ENCODE measurements at places on chromosomes 1 and 21. TPM values are rescaled to one million over a fixed set of nuclear protein-coding genes. Genes with fewer than 3 reads are reported as not detected.

The RIPPLY3 gene
- polyA plus RNA-seq = 0.03 TPM

- DNase-seq = peak; percentile 80
Observed at GRCh38 chr1:54273092-54273794, 73.3 kb downstream of the MRPL37 start.

The IFNLR1 gene
- polyA plus RNA-seq = 0.29 TPM

- no peak for DNase-seq
Observed at GRCh38 chr1:149949911-149950310, 13.2 kb upstream of the MTMR11 start.

The CTSS gene
- 2.3 TPM for polyA plus RNA-seq

GRCh38 chr1:78045926-78046778 lies at the start of gene GIPC2:
Gene GIPC2 (plus strand): TSS chr1:78045966. CDS start chr1:78046095, 129 bp downstream.
- DNase-seq = peak; percentile 69

The ETV3L gene
- polyA plus RNA-seq = not detected

GRCh38 chr1:221234791-221235190 lies 355.5 kb downstream of the HLX start:
- no peak for DNase-seq

DNA sequence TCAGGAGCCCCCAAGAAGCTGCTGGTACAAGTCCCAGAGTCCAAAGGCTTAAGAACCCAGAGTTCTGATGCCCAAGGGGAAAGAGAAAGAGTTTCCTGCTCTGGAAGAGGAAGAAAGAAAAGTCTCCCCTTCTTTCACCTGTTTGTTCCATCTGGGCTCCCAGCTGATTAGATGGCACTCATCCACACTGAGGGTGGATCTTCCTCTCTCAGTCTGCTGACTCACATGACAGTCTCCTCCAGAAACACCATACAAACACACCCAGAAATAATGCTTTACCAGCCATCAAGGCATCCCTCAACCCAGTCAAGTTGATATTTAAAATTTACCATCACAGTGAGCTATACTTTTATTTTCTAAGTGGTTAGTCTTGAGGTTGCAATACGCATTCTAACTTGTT lies 257.9 kb downstream of the PAPPA2 start:
- DNase-seq = no peak

The ASCL5 gene
- polyA plus RNA-seq = not detected

DNA sequence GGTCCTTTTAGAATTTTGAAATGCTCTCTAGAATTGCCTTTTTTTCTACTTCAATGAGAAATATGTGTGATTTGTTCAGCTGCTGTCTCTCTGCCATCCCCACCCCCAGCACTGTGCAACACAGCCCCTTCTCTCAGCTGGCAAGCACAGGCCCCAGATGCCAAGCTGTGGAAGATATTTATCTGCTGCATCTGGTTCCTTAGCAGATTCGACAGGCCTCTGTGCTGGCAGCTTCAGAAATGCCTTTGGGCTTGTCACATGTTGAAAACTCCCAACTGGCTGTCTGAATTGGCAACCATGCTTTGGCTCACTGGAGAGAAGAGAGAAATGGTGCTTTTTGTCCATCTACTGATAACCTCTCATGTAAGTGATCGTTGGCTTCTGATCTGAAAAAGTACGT lies 206.7 kb upstream of the C1orf87 start:
- peak; percentile 83 for DNase-seq

The PFDN2 gene
- polyA plus RNA-seq = 340 TPM

DNA sequence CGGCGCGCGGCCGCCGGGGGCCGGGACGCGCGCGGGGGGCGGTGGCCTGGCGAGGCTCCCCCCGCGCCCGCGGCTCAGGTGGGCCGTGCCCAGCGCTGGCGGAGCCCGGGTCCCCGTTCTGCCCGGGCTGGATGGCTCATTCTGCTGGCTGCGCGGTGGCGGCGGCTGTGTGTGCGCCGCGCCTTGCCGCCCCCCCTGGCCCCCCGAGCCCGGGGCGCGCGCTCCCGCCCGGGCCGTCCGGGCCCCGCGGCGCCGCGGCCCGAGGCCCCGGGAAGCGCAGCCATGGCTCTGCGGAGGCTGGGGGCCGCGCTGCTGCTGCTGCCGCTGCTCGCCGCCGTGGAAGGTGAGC lies at the start of gene EPHB2:
Gene EPHB2, plus strand, starts transcription at position 139 of the 349 bp plus-strand sequence. Its CDS starts 144 bp downstream, at position 283.
- peak; percentile 96 for DNase-seq

The SNX7 gene
- polyA plus RNA-seq = 51.3 TPM

GRCh38 chr1:189987509-189987908 lies 490.2 kb downstream of the BRINP3 start:
- no peak for DNase-seq

The TRIM46 gene
- polyA plus RNA-seq = 12.3 TPM

- DNase-seq = no peak
Observed at GRCh38 chr1:199221371-199222150, 582.7 kb downstream of the PTPRC start.

The MRPL24 gene
- 171 TPM for polyA plus RNA-seq

DNA sequence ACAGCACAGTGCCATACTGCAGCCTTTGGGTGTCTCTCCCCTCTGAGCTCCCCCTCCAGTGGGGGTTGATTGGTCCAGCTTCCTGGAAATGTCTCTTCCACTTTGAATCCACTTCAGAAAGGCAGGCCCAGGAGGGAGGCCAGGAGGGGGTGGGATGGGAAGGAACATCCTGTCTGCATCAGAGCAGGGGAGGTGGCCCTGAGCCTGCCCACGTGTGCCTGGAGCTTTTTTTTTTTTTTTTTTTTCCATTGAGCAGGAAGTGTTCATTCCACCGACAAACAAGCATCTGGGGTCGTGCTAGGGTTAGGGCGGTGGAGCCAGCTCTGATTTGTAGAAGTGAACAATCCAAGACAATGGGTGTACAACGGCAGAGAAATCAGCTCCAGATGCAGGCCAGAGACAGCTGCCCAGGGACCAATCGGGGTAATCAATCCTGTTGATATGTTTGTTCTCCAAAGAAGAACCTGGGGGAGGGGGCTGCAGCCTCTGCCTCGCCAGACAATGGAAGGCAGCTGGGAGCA lies 93.3 kb downstream of the SSBP3 start:
- peak; percentile 73 for DNase-seq

GRCh38 chr1:24393892-24394291 lies 19.7 kb downstream of the STPG1 start:
- no peak for DNase-seq

The LRRIQ3 gene
- 0.70 TPM for polyA plus RNA-seq

GRCh38 chr1:44640200-44640853 lies 34.0 kb downstream of the TMEM53 start:
- no peak for DNase-seq

GRCh38 chr1:117598489-117598888 lies 7.4 kb upstream of the TENT5C start:
- no peak for DNase-seq

- DNase-seq = no peak
Observed at GRCh38 chr1:5739561-5740078, 252.6 kb downstream of the NPHP4 start.

GRCh38 chr1:171600862-171601261 lies 21.2 kb upstream of the MYOCOS start:
- DNase-seq = no peak

DNA sequence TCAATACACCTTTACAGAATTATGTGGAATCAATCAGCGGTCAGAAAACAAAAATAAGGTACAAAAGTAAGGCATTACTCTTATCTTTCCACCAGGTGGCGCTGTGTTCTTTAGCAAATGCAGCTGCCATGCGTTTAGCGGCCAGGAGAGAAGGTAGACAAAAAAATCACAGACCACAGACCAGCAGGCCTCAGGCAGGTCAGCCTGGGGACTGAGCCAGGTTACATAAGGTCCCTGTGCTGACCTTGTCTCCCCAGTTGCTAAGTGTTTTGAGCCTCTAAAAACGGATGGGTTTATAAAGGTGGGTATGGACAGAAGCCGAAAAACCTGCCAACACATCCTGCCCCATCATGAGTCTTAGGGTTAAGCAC lies 2.8 kb downstream of the RGS16 start:
- DNase-seq = peak; percentile 81

GRCh38 chr1:114328361-114328904 lies 174.8 kb upstream of the SYT6 start:
- DNase-seq = no peak

GRCh38 chr1:171335964-171336363 lies 22.0 kb downstream of the FMO4 start:
- no peak for DNase-seq

The IGSF3 gene
- 3.6 TPM for polyA plus RNA-seq

The GPR3 gene
- polyA plus RNA-seq = 6.0 TPM

- no peak for DNase-seq
Observed at GRCh38 chr1:209877087-209877764, 49.5 kb downstream of the UTP25 start.

The MAEL gene
- not detected for polyA plus RNA-seq

The LCE2B gene
- polyA plus RNA-seq = not detected

- DNase-seq = no peak
Observed at GRCh38 chr1:230086151-230086550, 19.1 kb downstream of the GALNT2 start.

- DNase-seq = no peak
Observed at GRCh38 chr1:42748021-42748420, 8.0 kb upstream of the CLDN19 start.

The TSSK3 gene
- 0.28 TPM for polyA plus RNA-seq

GRCh38 chr21:39952265-39952664 lies 85.0 kb downstream of the PCP4 start:
- DNase-seq = no peak

DNA sequence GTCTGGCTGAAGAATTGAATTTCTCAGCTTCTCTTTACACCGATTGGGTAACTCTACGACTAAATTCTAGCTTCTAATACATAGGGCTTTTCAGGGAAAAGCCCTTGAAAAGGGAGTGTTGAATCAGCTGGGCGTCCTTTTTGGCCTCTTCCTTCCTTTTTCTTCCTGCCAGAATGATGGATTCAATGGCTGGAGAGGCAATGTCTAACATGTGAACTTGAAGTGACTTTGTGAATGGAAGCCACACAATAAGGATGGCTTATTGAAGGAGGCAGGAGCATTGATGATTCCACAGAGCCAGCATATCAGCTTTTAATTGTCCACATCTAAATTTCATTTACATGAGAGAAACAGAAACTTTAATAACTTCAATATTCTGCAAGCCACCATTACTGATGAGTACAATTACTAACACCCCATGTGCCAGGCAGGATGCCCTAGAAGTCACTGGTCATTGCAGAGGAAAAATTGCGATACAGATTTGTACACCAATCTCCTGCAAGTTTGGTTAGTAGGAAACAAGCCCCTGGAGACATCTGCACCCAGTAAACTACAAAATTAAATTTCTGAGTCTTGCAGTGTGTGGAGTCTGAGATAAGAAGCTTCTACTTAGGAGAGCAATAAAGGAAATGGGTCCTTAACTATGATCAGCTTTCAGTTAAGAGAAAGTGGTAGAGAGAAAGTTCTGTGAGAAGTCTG lies 56.1 kb downstream of the STYXL2 start:
- DNase-seq = no peak

- DNase-seq = no peak
Observed at GRCh38 chr1:41487126-41488039, 2.9 kb upstream of the EDN2 start.

The KCNT2 gene
- polyA plus RNA-seq = 0.56 TPM

The HMCN1 gene
- polyA plus RNA-seq = 59.5 TPM

- no peak for DNase-seq
Observed at GRCh38 chr1:212286556-212287131, 1.4 kb downstream of the PPP2R5A start.

The SPRR4 gene
- not detected for polyA plus RNA-seq

- DNase-seq = peak; percentile 68
Observed at GRCh38 chr1:33094971-33095604, 14.1 kb downstream of the AZIN2 start.

The HSF2BP gene
- polyA plus RNA-seq = 1.1 TPM

The CHRM3 gene
- 0.16 TPM for polyA plus RNA-seq

DNA sequence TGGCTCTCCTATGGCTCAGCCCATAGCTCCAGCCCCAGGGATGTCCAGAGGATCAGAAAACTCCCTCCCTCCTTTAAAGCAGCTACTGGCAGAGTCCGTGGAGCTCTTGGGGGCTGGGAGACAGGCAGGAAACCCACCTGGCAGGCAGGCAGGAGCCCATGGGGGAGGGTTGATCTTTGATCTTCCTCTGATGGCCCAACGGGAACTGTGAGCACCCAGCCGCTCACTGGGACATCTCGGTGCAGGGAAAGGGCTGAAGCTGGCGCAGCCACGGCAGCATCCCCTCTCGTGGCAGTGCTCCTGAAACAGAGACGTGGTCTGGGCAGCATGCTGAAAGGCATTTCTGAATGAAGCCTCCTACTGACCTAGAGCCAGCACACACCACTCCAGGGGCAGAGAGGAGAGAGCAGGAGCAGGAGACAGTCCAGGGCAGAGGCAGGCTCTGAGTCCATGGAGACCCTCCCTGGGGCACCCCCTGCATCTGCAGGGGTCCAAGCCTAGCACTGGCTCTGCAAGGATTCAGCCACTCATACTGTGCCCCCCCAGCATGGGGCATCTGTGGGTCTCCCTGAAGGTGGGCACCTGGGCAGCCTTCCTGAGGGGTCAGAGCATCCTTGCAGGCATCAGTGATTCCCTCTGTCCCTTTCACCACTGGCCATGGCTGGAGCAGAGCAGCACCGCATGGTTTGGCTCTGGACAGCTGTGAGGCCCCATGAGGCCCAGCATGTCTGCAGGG lies 4.9 kb upstream of the SLX9 start:
- DNase-seq = no peak

The DIO1 gene
- not detected for polyA plus RNA-seq
